ENCODE measurements at places on chromosomes 6 and 20.

DNA sequence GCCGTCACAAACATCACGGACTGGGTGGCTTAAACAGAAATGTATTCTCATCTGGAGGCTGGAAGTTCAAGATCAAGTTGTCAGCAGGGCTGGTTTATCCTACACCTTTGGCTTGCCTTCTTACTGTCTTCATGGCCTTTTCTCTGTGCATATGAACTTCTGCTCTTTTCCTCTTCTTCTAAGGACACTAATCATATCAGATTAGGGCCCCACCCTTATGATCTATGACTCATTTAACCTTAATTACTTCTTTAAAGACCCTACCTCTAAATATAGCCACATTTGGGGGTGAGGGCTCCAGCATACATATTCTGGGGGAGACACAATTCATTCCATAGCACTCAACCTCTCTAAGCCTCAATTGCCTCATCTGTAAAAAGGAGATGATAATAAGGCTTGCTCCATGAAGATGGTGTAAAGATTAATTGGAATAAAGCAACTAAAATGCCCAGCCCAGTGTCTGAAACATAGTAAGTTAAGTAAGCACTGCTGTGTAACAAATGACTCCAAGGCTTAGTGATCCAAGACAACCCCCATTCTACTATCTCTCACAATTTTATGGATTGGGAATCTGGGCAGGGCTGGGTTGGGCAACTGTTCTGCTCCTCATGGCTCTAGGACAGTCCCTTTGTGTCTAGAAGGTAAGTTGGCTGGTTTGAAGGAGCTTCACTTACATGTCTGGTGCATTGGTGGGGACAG is 119.8 kb downstream of the BANF2 start:
- DNase-seq = no peak

GRCh38 chr6:106027758-106028157 is 58.4 kb upstream of the PRDM1 start:
- DNase-seq = no peak

DNA sequence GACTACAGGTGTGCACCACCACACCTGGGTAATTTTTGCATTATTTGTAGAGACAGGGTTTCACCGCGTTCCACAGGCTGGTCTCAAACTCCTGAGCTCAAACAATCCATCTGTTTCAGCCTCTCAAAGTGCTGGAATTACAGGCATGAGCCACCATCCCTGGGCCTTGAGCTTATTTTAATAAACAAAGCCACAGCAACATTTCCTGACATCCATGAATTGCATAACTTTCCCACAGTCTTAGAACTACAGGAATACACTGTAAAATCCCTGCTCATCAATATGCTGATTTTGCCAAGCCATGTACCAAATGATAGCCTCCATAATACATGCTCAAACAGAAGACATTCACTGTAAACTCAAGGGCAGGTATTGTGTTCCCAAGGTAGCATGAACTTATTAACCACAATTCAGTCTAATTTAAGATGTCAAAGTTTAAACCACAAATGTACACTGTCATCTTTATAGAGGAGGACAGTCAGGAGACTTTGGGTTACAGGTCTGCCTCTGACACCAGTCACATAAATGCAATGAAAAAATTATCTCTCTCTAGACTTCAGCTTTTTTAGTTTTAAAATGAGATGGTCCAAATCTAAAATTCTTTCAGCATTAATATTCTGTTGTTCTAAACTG is 40.0 kb downstream of the NUDT3 start:
- no peak for DNase-seq

GRCh38 chr20:19867940-19868371 is 109.9 kb downstream of the RIN2 start:
- DNase-seq = no peak

DNA sequence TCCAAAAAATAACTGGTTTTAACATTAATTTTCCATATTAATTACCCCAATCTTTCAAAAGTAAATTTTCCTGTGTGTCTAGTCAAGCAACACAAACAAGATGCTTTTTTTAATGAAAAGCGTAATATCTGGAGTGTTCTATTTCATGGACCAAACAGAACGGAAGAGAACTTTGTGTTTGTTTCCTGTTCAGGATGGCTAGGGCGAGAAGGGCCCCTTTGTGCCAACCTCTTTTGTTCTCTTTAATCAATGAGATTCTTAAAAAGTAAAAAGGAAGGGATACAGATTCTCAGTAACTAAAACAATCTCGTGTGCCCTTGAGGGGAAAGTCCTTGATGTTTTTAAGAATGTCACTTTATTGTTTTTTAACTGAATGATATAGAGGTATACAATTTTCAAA is 55.7 kb downstream of the GNAS start:
- no peak for DNase-seq
